ENCODE measurements at places on chromosomes 13 and 19. TPM values are rescaled to one million over a fixed set of nuclear protein-coding genes. Genes with fewer than 3 reads are reported as not detected.

CGB5 gene
- total RNA-seq: not detected

CNFN gene
- total RNA-seq: 0.48 TPM

IL11 gene
- 26.4 TPM for total RNA-seq

- peak; percentile 30 for DNase-seq
Observed at GRCh38 chr19:3375221-3376090, 9.1 kb downstream of the NFIC start.

DNA sequence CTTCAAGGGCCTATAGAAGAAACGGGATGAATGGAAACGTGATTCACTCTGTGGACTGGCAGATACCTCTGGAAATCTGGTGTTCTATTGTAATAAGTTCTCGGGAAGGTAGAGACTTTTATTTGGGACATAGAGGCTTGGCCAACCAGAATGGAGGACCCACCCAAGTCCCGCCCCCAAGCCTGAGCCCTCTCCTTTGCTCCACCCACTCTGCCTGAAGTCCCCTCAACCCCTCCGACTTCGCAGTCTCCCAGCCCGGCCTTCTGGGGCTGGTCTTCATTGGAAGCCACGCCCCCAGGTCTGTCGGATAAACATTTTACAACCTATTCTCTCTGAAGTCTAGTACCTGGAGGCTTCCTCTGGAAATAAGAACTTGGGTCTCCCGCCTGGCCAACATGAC is 16.9 kb downstream of the FBXL12 start:
- no peak for DNase-seq

- no peak for DNase-seq
Observed at GRCh38 chr13:108325863-108326262, 56.3 kb downstream of the TNFSF13B start.

MISP3 gene
- total RNA-seq: 1.1 TPM

GRCh38 chr13:98450539-98451111 is 126.3 kb downstream of the STK24 start:
- DNase-seq: no peak

- no peak for DNase-seq
Observed at GRCh38 chr13:92225861-92226260, 827.4 kb downstream of the GPC5 start.

- no peak for DNase-seq
Observed at GRCh38 chr13:27634231-27634630, 12.5 kb downstream of the POLR1D start.

DNA sequence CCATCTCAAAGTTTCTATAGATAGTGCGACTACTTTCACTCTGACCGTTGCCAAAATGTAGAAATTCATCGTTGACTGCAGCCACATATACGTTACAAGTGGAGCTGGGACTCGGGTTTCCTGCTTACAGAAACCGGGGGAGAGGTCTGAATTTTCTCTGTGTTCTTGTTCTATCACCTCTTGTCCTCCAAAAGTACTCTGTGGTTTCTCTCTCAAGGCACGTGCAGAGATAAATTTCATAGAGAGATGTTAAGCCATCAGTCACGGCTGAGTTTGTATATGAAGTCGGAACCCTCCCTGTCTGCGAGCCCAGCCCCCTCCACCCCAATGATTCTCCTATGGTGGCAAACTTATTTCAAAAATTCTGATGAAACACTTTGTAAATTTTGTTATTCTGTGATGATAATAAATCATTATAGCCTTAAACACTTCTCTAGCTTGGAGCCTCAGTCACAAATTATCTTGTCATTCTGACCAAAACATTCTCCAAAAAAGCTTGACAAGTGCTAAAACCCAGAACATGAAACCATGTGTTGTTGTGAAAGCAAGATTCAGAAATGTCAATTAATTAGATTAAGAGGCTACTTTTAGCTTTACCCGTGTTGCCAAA is 87.5 kb downstream of the TSHZ3 start:
- DNase-seq: no peak

DNA sequence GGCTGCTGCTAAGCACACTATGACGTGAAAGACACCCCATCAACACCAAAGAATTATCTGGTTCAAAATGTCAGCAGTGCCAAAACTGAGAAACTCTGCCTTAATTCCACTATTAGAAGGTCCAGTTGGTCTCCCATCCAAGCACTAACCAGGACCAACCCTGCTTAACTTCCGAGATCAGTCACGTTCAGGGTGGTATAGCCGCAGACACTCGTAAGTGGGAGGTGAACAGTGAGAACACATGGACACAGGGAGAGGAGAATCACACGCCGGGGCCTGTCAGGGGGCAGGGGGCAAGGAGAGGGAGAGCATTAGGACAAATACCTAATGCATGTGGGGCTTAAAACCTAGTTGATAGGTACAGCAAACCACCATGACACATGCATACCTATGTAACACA is 83.4 kb downstream of the C13orf42 start:
- no peak for DNase-seq

MYCBP2 gene
- 56.0 TPM for total RNA-seq

ZNF470 gene
- total RNA-seq: 2.2 TPM

ETV2 gene
- total RNA-seq: 0.90 TPM

TNFSF9 gene
- 0.66 TPM for total RNA-seq

GRCh38 chr19:42497492-42498168 is 30.7 kb downstream of the CEACAM1 start:
- no peak for DNase-seq

DNA sequence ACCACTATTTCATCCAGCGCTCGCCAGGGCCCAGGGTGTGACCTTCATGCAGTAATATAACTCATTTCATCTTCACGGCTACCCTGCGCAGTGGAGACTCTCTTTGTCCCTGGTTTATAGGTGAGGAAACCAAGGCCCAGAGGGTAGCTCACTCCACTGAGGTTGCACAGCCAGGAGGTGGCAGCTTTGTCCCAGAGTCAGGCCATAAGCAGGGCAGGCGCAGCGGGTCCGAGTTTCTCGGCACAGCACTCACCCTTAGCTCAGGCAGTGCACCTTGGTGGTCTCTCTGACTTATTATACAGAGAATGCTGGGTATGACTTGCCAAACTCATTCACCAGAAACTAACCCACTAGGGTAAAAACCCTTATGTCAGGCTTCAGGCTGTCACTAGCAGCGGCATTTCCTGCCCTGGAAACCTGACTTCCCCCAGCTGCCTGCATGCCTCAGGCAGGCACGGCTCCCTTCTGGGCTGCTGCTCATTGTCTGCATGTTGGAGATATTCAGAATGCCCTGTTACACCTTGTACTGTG is 24.5 kb downstream of the PPP5C start:
- DNase-seq: no peak

- DNase-seq: peak; percentile 18
Observed at GRCh38 chr13:108342369-108343289, 73.1 kb downstream of the TNFSF13B start.

DNA sequence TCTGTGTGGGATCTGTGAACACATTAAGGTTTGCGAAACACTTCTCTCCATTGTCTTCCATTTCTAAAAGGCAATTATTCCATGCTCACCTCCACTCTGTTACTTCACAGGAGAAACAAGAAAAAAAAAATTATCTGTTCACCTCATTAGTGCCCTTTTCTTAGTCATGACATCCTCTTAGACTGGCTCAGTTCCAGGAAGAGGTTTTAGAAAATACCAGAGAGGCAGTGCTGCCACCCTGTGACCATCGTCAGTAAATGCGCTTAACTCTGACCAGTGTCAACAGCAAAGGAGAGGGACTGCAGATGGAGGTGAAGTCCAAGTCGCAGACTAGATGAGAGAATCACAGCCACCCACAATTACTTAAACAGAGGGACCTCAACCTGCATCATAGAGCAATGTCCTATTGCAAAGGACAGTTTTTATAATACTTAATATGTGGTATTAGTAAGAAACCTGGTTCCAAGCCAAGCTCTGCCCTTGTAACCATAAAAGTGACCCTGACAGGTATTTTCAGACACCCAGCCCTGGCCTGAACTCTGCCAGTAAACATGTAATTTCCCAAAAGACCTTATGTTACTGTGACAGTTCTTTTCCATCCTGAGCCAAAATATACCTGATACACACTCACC is 19.4 kb downstream of the CEACAM21 start:
- DNase-seq: peak; percentile 87

DNA sequence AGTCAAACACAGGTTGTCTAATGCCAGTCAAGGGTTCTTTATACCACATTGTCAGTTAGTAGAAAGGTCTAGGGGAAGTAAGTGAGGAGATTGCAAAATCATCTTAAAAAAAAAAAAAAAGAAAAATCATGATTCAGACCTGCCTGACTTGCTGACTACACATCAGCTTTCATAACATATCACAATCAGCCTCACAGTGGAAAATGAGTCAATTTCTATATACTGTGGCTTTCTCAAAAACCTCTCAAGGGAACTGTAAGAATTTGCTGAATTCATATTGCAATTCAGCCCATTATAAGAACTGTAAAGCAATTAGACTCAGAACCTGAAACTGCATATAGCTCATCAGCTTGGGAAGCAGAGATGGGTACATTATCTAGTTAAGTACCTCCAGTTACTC is 75.3 kb upstream of the GPC6 start:
- no peak for DNase-seq

KIR3DL3 gene
- not detected for total RNA-seq

- DNase-seq: no peak
Observed at GRCh38 chr19:46295401-46296201, 1.2 kb upstream of the HIF3A start.

RAD23A gene
- 109 TPM for total RNA-seq

GRCh38 chr13:27461940-27462584 is 11.7 kb upstream of the MTIF3 start:
- DNase-seq: no peak

Measured in HFFc6 (cell line).